ENCODE measurements at places on chromosomes 3 and 15.

- peak; percentile 49 for DNase-seq
These were observed 92.6 kb upstream of the ZBTB20 start for GRCh38 chr3:115239717-115240116.

DNA sequence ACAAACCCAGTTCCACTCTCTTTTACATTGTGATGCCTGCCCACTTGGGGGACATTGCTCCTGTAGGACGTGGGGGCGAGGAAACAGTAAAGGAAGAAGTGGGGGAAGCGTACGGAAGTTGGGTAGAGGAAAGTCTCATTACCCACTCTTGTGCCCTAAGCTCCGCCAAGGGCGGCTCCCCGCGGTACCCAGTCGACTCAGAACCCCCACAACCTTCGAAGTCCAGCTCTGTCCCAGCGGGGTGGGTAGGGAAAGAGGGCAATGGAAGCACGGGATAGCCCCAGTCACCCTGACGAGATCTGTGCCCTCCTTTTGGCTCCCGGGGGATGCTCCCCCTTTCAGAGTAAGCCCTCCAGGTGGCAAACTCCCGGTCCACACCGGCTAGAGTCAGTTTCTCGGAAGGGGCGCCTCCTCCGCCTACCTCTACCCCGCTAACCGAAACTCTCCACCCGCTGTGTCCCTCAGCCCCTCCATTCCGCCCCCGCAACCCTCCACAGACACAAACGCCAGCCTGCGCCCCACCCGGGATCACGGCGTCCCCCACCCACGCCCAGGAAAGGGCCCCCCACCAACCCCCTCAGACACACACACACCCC lies 527 bp downstream of the CSNK1G1 start:
- DNase-seq = no peak

GRCh38 chr15:96011136-96011535 lies 319.4 kb upstream of the NR2F2 start:
- no peak for DNase-seq

DNA sequence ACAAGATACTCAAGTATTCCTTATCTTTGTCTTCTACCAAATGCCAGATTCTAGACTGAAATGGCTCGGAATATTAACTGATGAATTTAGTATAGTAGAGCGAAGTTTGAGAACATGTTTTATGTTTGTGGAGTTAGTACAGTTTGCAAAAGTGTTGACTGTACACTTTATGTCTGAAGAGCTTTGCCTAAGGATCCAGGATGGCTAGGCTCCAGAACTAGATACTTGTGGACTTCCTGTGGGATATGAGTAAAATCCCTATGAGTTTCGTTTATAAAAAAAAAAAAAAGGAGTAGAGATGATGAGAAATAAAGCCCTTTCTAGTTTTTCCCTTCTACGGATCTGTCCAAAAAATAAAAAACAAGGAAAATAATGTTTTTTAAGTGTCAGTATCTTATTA lies 96.7 kb downstream of the TP63 start:
- DNase-seq = no peak

GRCh38 chr3:5294356-5294755 lies 106.8 kb downstream of the EDEM1 start:
- DNase-seq = no peak

GRCh38 chr15:50066202-50066601 lies 52.8 kb downstream of the ATP8B4 start:
- DNase-seq = no peak

DNA sequence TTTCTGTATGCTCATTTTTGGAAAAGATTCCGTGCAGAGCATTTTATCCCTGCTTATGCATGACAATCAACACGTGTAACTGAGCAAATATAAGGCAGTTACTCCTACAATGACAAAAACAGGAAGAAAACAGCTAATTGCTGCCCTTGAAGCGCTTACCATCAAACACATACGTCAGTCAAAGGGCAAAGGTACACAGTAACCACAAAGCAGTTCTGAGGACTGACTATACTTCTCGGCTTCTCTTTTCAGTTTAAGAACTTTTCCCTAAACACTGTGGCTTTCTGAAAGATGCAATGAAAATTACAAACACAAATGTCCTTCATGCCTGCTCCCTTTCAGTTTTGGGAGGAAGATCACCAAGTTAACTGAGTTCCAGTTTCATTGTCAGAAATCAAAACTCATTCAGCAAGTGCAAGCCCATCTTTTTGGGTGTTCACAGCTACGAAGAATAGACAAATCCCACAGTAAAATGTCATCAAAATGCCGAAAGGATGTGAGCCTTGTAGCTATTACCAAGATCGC lies 602.8 kb downstream of the FOXP1 start:
- no peak for DNase-seq

DNA sequence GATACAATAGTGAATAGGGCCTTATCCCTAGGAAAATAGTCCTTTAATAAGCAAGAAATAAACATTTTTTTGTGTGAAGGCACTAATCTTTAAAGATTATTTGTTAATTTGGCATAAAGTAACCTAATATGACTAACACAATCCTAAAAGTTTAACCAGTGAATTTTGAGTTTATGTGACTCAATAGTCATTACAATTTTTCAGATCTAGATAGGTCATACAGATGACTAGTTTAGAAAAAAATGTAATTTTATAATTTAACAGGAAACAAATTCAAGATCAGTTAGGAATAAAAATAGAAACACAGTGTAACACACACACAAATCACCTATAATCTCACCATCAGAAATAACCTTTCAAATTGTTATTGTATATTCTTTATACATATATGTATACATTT lies 620.7 kb upstream of the ALCAM start:
- no peak for DNase-seq

DNA sequence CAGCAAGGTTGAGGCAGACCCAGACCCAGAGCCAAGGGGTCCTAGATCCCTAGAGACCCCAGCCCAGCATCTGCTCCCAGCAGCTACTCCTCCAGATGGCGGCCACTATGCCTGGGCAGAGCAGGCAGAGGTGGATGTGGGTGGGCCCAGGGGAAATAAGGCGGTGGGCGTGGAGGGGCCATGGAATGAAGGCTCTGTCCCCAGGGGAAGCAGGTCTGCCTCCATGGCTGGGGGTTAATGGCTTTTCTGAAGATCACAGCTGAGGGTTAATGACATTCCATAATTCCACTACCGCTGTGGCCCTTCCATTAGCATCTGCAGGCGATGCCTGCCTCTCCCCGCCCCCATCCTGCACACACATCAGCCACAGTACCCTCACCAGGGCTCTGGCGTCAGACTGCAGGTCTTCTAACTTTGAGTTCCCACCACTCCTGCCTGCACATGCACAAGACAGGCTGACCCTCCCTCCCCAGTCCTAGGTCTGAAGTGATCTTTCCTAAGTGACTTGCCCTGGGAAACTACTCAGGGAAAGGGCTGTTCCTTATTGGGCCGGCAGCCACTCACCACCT lies 41.2 kb downstream of the CCDC33 start:
- DNase-seq = no peak

DNA sequence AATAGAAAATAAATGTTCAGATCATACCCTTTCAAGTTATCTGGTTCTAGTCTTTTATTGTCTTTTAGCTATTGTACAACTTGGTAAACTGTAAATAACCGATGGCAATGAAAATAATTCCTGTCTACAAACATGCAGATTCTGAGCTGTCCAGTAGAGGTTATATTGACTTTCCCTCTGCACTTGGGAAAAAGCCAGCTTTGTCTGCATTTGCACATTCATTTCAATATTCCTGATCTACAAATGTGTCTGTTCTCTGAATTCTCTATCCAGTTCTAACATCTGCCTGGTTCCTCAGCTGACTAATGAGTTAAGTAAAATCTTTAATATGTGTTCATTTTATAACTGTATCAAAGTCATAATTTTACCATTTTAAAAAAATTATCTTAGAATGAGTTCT lies 408.5 kb downstream of the ERC2 start:
- DNase-seq = no peak

DNA sequence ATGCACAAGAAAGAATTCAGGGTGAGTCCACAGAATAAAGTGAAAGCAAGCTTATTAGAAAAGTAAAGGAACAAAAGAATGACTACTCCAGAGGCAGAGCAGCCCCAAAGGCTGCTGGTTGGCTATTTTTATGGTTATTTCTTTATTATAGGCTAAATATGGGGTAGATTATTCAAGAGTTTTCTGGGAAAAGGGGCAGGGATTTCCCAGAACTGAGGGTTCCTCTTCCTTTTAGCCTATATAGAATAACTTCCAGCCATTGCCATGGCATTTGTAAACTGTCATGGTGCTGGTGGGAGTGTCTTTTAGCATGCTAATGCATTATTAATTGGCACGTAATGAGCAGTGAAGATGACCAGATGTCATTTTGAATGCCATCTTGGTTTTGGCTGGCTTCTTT lies 13.6 kb downstream of the GLDN start:
- no peak for DNase-seq

DNA sequence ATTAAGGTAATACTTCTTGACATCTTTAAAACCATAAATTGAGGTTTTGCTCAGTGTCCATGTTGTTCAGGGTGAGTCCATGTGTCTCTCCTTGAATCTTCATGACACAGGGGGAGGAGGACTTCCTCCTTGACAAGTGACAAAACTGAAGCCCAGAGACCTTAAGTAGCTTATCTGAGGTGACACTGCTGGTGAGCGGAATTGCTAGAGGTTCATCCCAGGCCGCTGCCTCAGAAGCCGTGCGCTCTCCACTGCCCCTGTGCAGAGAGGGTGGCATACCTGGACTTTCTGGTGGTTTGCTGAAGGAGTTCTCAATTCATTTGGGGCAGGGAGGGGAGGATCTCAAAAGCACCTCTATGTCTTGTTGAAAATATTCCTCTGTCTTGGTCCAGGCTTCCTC lies 23.2 kb upstream of the CCDC174 start:
- no peak for DNase-seq

- DNase-seq = no peak
These were observed 657.3 kb upstream of the TGFBR2 start for GRCh38 chr3:29949131-29949530.

GRCh38 chr3:29152379-29152778 lies 128.5 kb upstream of the RBMS3 start:
- DNase-seq = no peak

GRCh38 chr3:184004476-184004875 lies 13.2 kb downstream of the ABCC5 start:
- no peak for DNase-seq

DNA sequence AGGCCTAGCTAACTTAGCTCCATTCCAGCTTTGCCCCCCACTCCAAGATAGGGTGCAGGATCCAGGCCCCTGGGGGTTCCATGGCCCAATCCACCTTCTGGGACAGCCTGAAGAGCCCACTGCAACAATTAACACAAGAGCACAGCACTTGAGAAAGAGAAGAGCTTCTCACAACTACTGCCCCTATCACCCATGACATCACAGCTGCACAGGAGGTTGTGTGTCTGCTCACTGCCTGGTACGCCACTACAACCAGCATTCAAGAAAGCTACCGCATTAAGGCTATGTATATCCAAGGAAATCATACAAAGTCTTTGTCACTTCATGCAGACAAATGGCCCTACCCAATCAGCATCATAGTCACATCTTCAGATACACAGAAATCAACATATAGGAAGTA lies 62.0 kb downstream of the MYO5A start:
- DNase-seq = no peak

- DNase-seq = no peak
These were observed 53.5 kb downstream of the ANAPC13 start for GRCh38 chr3:134432236-134432635.

DNA sequence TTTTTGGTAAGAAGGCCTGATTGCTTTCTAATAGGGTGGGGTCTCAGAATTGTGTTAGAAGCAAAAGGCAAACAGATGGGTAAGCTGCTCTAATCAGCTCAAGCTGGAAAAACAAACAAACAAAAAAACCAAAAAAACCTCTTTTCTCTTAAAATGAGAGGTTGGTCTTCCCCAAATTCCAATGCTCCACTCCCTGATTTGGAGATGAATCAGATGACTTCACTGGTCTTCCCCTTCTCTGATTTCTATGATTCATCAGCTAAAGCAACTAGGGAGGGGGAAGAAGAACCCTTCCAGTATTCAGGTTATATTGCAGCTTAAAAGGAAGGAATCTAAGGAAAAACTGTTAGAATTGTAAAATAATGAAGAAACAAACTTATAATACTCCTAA lies 9.6 kb upstream of the ANXA2 start:
- DNase-seq = no peak

GRCh38 chr15:74776821-74777768 lies 4.8 kb upstream of the CSK start:
- DNase-seq = no peak

DNA sequence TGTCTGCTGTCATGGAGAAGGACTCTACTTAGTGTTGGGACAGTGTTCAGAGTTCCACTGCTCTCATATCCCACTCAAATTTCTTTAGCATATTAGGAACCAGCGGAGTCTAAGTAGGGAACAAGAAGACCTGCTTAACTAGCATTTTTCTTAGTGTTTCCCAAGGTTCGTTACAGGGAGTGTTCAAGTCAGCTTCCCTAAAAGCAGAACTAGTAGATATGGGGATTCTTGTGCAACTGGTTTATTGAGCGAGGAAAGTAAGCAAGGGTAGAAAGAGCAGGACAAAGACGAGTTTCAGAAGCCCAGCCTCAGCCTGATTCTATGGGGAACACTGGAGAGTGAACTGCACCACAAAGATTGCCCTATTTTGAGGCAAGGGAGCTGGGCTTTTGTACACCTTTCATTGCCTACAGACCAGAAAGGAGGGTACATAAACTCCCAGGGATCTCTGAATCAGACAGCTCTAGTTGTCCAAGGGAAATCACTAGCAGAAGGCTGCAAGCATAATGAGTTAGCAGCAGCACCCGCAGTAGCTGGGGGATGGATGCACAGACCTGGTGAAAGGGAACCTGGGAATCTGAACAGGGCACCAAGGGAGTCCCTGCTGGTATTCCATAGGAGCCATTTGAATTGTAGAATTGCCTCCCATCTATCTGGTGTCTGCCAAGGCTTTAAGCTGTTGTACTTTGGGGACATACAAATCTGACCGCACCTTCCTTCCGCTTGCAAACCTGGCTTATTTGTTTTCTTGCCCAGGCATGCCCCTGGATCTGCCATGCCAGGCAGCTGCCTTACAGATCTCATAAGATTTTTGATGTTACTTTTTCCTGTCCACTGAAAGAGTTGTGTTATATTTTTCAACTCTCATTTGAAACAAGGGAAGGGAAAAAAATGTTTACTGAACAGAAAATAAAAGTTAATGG lies 15.1 kb downstream of the CMTM7 start:
- no peak for DNase-seq

DNA sequence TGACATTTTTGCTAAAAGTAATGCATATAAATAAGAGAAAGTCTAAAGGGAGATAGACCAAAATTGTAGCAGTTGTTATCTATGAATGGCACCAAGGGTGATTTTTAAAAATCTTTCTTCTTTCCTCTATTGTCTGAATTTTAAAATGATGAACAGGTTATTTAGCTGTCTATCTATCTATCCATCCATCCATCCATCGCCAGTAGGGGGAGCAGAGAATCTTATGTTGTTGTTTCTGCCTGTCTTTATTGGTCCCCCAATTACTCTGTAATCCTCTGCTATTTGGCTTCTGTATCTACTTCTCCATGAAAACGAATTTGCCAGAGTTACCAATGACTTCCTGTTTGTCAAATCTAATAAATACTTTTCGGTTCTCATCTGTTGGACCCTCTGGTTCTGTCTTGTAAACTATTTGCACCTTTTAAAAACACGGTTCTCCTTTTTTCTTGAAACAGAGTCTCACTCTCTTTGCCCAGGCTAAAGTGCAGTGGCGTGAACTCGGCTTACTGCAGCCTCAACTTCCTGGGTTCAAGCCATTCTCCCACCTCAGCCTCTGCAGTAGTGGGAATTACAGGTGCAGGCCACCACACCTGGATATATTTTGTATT lies 86.0 kb downstream of the ECT2 start:
- no peak for DNase-seq

GRCh38 chr3:176208283-176208682 lies 989.0 kb downstream of the TBL1XR1 start:
- no peak for DNase-seq

GRCh38 chr3:23183731-23184130 lies 19.4 kb upstream of the UBE2E2 start:
- DNase-seq = peak; percentile 36

- no peak for DNase-seq
These were observed 188.6 kb upstream of the TBL1XR1 start for GRCh38 chr3:177385831-177386301.

All from cerebellum (tissue), 4 donors.